ENCODE measurements at places on chromosomes 5 and 9.

DNA sequence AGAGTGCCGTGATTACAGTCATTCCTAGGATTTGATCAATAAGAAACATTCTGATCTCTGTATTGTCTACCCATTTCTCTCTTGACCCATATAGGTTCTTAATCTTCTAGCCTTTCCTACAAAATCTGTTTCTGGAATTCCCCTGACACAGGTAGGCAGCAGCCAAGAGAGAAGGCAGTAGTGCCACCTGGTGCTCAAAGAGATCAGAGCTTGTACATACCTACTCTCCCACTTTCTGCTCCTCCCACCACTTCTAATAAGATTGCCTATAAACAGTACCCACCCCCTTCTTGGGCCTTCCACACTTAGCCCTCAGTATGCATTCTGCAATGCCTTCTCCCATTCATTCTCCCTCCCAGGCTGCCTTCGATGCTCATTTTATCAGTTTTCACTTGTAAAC is 117.4 kb upstream of the RORB start:
- no peak for DNase-seq

GRCh38 chr5:6518298-6519057 is 69.8 kb downstream of the UBE2QL1 start:
- no peak for DNase-seq

GRCh38 chr9:127796225-127796813 is 6.4 kb upstream of the FPGS start:
- no peak for DNase-seq

GRCh38 chr5:72364951-72365350 is 44.8 kb downstream of the PTCD2 start:
- no peak for DNase-seq

GRCh38 chr9:123611226-123611625 is 255.2 kb downstream of the CRB2 start:
- DNase-seq = no peak

DNA sequence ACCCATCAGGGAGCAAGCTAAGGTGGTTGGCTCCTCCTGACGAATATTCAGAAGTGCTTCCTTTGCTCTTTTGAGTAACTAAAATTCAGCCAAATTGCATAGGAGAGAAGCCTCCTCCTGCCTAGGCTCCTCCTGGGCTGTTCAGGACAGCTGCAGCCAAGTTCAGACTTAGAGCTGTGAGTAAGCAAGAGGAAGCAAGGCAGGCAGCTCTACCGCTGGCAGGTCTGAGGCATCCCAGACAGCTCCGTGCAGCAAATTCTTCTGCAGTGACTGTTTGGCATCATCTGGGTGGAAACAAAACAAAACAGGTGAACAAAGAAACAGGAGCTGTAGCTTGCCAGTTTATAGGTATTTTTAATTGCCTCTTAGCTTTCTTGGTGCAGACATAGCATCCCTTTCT is 421.0 kb downstream of the GADD45G start:
- no peak for DNase-seq

GRCh38 chr9:127652733-127653132 is 40.7 kb downstream of the STXBP1 start:
- no peak for DNase-seq

DNA sequence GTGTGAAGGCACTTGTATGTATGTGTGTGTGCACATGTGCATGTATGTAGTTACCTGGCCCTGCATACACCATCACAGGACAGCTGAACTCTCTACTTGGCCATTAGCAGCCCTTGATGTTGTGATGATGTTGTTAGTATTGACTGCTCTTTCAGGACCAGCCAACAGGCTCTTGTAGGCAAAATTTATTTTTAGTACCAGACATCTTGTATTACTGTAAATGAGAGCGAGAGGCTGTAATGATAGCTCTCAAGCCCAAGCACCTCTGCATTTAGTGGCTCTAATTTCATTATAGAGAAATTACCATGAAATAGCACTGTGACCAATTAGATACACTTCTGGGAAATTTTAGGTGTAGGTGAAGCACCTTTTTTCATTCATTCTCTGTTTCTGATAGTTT is 158.0 kb downstream of the SMARCA2 start:
- no peak for DNase-seq

- DNase-seq = no peak
Measured at GRCh38 chr5:44827681-44828080, 18.9 kb downstream of the MRPS30 start.

DNA sequence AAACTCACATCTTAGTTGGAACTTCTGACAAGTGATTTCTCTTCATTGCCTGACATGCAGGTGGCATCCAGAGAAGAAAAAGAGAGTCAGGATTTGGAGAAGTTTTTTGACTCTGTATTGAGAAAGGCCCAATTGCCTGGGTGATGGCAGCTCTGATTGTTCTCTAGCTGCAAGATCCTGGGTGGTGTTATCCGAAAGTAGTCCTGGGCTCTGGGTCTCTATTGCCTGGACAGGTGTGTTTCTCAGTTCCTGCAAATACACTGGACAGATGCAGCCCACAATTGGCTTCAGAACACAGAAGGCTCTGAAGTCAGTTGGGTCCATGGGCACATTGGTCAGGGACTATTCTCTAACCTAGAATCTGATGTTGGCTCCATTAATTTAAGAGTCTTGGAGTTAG is 67.4 kb downstream of the RGS3 start:
- no peak for DNase-seq

GRCh38 chr5:142179776-142180387 is 71.3 kb downstream of the NDFIP1 start:
- DNase-seq = no peak

GRCh38 chr5:131282235-131282634 is 18.4 kb downstream of the CDC42SE2 start:
- DNase-seq = no peak

- no peak for DNase-seq
Measured at GRCh38 chr5:134209477-134210245, 16.2 kb downstream of the PPP2CA start.

GRCh38 chr5:179123109-179123426 is 62.9 kb downstream of the ZNF354C start:
- DNase-seq = no peak

GRCh38 chr5:135308752-135309151 is 90.3 kb downstream of the MACROH2A1 start:
- DNase-seq = no peak

DNA sequence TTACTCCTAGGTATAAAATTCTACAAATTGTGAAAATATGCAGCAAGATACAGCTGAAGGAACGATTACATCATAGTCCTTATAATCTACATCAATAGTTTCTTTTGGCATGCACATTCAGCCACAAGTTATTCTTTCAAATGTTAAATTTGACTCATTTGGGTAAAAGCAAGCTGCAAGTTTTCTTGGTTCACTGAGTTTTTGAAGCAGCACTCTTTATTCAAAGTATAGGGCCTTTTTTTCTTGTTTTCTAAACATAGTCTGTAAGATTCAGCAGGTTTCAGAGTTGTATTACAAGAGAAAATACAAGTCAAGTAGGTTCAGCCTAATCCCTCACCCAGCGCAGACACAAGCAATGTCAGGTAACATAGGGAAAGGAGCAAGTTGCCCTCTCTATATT is 981.5 kb downstream of the PTPRD start:
- DNase-seq = no peak

- no peak for DNase-seq
Measured at GRCh38 chr5:98770209-98770910, 3.1 kb upstream of the RGMB start.

GRCh38 chr9:74496819-74497747 is at the start of gene RORB:
RORB (plus strand) TSS chr9:74497335; CDS start chr9:74497977, 642 bp downstream.
- no peak for DNase-seq

DNA sequence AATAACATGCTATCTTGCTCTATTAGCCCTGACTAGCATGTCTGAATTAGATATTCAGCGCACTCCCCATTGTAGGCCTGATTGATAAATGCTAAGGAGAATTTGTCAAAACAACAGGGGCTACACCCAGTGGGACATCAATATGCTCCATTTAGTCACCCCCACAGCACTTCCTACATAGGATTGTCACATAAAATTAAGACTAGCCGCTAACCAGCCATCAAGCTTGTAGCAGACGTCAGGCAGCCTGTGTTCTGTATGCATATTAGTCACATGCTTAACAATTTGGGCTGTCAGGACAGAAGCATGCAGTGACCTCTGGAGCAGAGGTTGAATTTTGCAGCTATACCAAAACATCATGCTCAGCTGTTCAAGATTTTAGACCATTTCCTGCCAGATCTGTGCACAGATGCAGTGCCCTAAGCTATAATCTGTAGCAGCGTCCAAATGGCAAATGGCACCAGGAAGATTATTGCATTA is 197.4 kb upstream of the ISL1 start:
- no peak for DNase-seq
